H9 (cell line): ENCODE measurements at places on chromosomes 7 and 10.
A peak's percentile ranks its signal among the peaks of the same experiment; 100 is the strongest.

DNA sequence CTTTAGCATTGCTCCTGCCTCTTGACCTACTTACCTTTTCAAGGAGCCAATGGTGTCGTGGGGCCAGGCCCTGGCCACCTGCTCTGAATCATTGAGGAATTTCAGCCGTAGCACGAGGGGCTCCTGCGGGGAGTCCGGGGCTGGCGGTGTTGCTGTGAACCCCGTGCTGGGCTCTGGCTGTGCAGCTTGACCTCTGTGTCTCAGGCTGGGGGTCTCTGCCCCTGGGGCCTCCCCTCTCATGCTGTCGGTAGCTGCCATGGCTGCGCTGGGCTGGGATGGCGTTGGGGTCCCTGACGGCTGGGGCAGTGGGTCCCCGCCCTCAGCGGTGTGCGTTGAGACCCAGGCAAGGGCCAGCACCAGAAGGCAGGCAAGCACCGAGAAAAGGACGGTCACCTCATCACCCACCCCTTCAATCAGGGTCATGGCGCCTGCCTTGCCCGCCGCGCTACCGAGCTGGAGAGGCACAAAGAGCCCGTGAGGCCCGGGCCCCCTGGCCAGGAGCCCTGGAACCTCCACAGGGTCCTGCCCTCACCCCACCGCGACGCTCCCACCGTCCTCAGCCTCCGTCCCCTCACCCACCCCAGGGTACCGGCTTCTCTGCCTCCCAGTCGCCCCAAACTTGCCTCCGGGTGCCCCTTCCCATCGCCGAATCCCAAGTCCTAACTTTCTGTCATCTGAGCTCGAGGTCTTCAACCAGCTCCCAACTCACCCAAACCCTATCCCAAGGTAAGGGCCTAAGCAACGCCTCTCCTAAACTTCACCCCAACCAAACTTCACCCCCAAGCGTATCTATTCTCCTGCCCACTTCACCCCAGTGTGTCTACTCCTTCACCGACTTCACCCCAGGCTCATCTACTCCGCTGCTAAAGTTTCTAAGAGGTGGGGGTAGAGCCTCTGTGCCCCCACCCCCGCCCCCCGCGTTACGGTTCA, 887 bp downstream of the TMUB1 start:
- H3K4me1 ChIP-seq = peaks cover 2% of the 10 kb centered on the region; the same call in 1 of the 2 replicates
- no peaks in the 10 kb centered on the region; the same call in 1 of the 2 replicates for H3K27me3 ChIP-seq
- H3K27ac ChIP-seq = no peak overlapping the region
- peak overlapping the region; percentile 87 for H3K4me3 ChIP-seq
- H3K36me3 ChIP-seq = no peaks in the 10 kb centered on the region; the same call in 1 of the 3 replicates

- H3K4me3 ChIP-seq = no peak overlapping the region
- DNase-seq = peak; percentile 60
These were observed 91.9 kb upstream of the MBL2 start for GRCh38 chr10:52864201-52865106.

DNA sequence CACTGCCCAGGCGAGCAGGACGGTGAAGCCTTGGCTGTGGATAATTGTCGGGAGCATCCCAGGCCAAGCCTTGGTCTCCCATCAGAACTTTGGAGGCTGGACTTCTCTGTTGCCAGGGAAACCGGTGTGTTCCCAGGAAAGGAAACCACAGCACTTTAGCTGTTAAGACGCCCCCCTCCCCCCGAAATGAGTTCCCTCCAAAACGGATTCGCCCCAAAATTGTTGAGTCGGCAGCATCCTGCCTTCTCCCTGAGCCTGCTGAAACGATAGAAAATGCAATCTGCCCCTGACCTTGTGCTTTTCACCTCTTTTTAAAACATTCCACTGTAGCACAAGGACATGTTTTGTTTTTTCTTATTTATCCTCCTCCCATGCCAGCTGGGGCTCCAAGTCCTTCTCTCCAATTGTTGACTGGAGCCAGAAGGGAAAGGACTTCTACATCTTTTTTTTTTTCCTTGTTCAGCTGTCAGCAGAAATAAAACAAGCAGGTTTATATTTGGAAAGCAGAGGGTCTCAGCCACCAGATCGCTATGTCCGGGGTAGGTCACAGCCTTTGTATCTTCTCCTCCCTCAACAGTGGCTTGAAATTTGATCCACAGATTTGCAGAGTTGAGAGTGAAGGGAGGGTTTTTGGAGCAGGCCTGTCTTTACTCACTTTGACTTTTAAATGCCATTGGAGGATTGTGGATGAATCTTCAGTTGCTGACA, 116.5 kb downstream of the ZMIZ1 start:
- H3K27me3 ChIP-seq = no peaks in the 10 kb centered on the region
- no peaks in the 10 kb centered on the region for H3K36me3 ChIP-seq
- H3K27ac ChIP-seq = no peak overlapping the region
- no peak for DNase-seq

DNA sequence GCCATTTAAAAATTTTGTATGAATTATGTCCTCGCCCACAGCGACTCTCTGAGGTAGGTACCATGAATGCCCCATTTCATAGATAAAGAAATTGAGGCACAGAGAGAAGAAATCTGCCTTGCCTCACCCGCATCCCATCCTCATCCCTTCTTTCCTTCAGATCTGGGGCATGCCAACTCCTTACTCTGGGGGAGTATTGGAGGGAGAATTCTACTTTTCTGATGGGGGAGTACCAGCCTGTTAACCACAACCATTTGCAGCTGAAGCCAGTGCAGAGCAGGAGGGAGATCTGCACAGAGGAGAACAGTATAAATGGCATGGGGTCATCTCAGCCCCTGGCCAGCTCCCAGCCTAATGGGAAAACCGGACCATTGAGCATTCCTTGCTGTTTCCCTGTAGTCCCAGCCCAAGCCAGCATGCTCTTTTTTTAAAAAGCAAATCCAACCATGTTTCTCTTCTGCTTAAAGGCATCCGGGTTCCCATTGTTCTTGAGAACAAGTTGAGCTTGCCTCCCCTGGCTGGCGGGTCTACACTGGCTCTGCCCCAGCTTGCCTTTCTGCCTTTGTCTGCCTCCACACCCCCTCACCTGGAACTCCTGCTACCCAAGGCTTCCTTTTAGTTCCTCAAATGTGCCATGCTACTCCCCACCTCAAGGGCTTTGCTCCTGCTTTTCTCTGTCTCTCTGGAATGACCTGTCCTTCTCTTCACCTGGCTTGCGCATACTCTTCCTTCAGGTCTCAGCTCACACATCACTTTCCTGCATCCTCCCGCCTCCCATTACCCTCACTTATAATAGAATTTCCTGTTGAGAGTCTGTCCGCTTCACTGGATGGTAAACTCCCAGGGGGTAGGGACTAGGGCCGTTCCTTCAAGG, 8.8 kb upstream of the ZNF503 start:
- peak overlapping the region; percentile 44 for H3K4me3 ChIP-seq
- H3K27ac ChIP-seq = no peak overlapping the region
- peaks cover 87% of the 10 kb centered on the region for H3K27me3 ChIP-seq
- no peaks in the 10 kb centered on the region for H3K4me1 ChIP-seq

GRCh38 chr7:122846591-122846990, 39.7 kb downstream of the CADPS2 start:
- no peak overlapping the region for H3K4me3 ChIP-seq
- H3K36me3 ChIP-seq = peaks cover 3% of the 10 kb centered on the region; the same call in 1 of the 2 replicates
- no peaks in the 10 kb centered on the region for H3K27me3 ChIP-seq
- no peak for DNase-seq
- H3K4me1 ChIP-seq = peaks cover 3% of the 10 kb centered on the region; the same call in 1 of the 2 replicates
- H3K27ac ChIP-seq = no peak overlapping the region

- H3K36me3 ChIP-seq = no peaks in the 10 kb centered on the region
- H3K4me1 ChIP-seq = peaks cover 7% of the 10 kb centered on the region; the same call in 1 of the 2 replicates
- peak; percentile 70 for DNase-seq
- no peak overlapping the region for H3K27ac ChIP-seq
- no peaks in the 10 kb centered on the region for H3K27me3 ChIP-seq
- H3K4me3 ChIP-seq = no peak overlapping the region
These were observed 81.2 kb upstream of the UCN3 start for GRCh38 chr10:5283305-5284158.

- DNase-seq = no peak
- peaks cover 8% of the 10 kb centered on the region for H3K36me3 ChIP-seq
- no peaks in the 10 kb centered on the region for H3K27me3 ChIP-seq
- no peaks in the 10 kb centered on the region; the same call in 1 of the 2 replicates for H3K4me1 ChIP-seq
These were observed 599.8 kb downstream of the GALNT17 start for GRCh38 chr7:71731740-71732139.

DNA sequence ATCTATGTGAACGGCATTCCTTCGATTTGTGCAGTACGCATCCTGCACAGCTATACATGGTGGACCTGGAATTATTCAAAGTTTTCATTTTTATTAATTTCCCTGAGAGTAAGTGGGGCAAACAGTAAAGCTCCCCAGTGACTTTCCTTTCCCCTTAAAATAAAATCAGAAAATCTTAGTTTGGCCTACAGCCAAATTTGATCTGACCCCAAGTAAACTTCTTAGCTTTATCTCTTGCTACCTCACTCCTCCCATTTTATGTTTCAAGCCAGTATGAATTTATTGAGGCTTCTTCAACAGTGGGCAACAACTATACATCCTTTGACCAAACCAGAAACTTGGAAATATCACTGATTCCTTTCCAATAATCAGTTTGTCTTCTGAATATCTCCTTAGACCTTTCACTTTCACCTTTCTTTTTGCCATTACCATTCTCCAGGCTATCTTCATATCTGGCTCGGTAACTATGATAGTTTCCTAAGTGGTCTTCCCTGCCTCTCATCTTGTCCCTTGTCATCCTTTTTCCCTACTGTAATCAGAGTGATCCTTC, 11.1 kb downstream of the SPAG6 start:
- DNase-seq = no peak
- no peaks in the 10 kb centered on the region for H3K36me3 ChIP-seq

DNA sequence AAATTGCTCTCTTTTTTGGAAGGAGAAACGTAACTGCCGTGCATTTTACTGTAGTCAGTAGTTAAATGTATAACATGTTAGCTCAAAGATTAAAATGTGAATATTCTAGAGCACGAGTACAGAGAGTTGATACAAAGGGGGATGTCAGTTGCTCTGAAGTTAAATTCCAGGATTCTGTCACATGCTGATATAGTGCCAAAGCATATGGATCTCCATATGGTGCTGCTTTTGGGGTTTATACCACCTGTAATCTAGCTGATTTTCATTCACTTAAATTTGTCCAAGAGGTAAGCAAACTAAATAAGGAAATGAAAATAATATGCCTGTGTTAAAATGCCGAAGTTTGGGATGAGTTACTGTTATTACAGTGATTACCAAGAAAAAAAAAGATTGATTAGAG, 298.6 kb downstream of the EXOC4 start:
- no peaks in the 10 kb centered on the region for H3K36me3 ChIP-seq
- H3K27me3 ChIP-seq = no peaks in the 10 kb centered on the region
- no peak overlapping the region for H3K4me3 ChIP-seq
- no peak for DNase-seq
- no peak overlapping the region for H3K27ac ChIP-seq

- H3K36me3 ChIP-seq = no peaks in the 10 kb centered on the region
- H3K4me1 ChIP-seq = peaks cover 2% of the 10 kb centered on the region; the same call in 1 of the 2 replicates
- no peak overlapping the region for H3K27ac ChIP-seq
These were observed 61.1 kb downstream of the PLXNA4 start for GRCh38 chr7:132515181-132515580.

GRCh38 chr7:13352677-13353076, 636.8 kb downstream of the ETV1 start:
- H3K4me1 ChIP-seq = no peaks in the 10 kb centered on the region
- no peaks in the 10 kb centered on the region for H3K27me3 ChIP-seq
- H3K27ac ChIP-seq = no peak overlapping the region
- H3K4me3 ChIP-seq = no peak overlapping the region

DNA sequence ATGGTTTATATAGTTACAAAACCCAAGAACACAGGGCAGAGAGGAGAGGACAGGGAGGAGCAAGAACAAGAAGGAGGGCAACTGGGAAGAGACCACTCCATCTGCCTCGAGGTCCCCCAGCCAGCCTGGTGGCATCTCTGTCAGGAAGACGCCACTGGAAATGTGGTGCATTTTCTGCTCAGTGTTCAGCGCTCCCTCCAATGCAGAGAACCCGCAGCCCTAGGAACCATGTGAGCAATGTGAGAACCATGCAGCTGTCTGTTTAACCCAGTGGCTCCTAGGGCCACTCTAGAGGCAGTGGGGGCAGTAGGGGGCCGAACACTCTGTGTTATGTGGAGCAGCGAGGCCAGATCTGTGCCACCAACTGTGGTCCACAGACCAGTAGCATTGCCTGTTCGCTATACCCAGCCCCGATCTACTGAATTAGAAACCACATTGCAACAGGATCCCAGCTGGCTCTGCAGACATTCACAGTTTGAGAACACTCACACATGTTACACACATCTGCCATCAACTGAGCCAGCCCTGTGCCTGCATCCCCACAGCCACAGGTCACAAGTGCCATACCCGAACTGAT, 110.2 kb downstream of the CPXM2 start:
- DNase-seq = no peak
- no peaks in the 10 kb centered on the region for H3K36me3 ChIP-seq
- no peak overlapping the region for H3K4me3 ChIP-seq
- H3K27ac ChIP-seq = no peak overlapping the region
